ENCODE measurements at places on chromosomes 6 and 20.

DNA sequence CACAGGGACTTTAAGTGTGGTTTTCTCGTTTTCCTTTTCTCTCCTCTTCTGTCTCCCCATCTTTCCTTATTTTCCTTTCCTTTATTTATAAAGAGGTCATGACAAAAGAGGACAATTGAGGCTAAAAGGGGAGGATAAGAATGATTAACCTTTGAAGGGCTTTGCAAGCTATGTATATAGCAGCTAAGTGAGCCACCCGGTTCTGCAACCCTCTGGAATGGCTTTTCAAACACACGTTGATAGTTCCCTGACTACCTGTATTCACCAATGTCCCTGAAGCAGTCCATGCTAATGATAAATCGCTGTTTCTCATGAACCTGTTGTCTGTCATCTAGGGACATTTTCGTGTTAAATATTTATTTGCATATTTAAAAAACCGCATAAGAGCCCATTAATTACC is 124.4 kb upstream of the RALGAPA2 start:
- no peak for DNase-seq

GRCh38 chr6:81979329-81979728 is 226.8 kb upstream of the TENT5A start:
- DNase-seq = no peak

DNA sequence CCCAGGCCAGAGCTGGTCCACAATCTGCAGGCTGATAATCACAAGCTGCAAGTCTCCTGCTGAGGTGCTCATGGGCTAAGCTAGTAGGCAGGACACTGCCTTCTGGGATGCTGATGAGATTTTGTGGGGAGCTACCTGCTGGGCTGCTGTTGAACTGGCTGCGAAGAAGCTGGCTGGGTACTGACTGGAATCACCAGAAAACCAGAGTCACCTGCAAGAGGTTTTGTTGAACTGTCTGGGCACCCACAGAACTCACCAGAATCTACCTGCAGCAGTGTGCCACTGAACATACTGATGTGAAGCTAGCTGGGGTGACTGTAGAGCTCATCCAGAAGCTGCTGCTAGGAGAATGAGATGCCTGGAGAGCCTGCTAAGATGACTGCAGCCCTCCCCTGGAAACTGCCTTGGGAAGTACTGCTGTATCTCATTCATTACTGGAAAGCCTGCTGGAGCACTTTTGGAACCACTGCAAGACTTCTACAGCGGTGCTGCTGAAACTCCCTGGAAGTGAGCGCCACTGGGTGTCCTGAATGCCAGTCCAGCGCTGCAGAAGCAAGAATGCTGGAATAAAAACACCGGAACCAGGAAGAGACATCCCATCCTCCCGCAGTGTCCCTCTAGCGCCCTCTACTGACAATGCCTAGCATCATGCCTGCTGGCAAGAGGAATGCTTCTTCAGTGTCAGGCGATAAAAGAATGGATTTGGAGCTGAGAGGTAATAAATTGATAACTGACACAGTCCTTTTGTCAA is 64.9 kb upstream of the ARHGAP18 start:
- DNase-seq = peak; percentile 78

GRCh38 chr20:24417485-24417884 is 51.9 kb upstream of the SYNDIG1 start:
- no peak for DNase-seq

GRCh38 chr6:141107591-141108160 is 1025.0 kb upstream of the GJE1 start:
- DNase-seq = peak; percentile 51

GRCh38 chr6:162728197-162728596 is 423 bp downstream of the PACRG start:
- DNase-seq = no peak

DNA sequence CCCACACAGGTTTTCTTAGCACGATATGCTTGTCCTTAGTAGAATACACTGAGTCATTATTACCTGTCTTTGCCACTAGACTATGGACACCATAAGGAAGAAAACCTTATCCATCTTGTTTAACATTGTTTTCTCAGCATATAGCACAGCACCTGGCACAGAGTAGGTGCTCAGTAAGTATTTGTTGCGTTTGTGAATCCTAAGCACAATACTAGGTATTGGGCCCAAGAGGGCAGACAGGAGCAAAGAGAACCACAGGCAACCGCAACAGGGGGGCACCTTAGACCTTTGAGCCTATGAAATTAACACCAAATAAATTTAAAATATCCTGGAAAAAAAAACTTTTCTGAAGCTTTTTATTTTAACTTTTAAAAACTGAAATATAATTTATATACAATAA is 3.7 kb upstream of the NCOA6 start:
- no peak for DNase-seq

GRCh38 chr6:39279539-39279938 is 34.7 kb downstream of the KCNK17 start:
- no peak for DNase-seq

- no peak for DNase-seq
Measured at GRCh38 chr6:41651962-41652657, 13.8 kb downstream of the MDFI start.

- DNase-seq = no peak
Measured at GRCh38 chr20:53964067-53964466, 106.3 kb downstream of the BCAS1 start.

DNA sequence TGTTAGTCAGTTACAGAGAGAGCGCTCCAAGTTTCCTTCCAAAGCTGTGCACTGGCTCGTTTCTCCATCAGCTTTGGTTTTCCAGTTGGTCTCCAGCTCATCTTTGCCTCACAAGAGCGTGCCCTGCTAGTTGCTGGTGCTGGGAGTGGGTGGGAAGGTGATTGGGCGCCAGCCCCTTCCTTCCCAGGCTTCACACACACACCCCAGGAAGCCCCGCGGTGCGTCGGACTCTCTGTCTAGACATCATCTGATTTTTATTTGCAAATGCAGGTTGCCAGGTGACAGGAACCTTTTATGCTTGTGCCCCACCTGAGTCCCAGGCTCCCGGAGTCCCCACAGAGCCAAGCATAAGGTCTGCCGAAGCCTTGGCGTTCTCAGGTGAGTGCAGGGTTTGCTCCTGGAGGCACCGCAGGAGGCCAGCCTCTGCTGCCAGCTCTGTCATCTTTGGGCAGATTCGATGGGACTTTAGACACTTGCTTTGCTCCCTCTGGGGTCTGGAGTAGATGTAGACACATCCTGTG is 7.1 kb downstream of the IRF4 start:
- DNase-seq = no peak

DNA sequence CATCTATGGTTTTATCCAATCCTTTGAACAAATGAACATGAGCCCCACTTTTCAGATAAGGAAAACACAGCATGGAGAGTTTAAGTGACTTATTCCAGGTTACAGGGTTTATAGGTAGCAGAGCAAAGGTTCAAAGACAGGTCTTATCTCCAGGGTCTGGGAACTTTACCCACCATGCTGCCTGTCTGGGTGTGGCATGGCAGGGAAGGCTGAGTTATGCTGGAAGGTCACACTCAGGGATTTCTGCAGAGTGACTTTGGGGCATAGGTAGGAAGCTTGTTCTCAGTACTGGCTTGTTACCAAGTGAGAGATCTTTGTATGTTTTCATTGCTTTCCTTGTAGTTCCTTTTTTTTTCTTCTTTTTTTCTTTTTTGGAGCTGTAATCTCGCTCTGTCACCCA is 1.8 kb downstream of the ZNF831 start:
- no peak for DNase-seq

DNA sequence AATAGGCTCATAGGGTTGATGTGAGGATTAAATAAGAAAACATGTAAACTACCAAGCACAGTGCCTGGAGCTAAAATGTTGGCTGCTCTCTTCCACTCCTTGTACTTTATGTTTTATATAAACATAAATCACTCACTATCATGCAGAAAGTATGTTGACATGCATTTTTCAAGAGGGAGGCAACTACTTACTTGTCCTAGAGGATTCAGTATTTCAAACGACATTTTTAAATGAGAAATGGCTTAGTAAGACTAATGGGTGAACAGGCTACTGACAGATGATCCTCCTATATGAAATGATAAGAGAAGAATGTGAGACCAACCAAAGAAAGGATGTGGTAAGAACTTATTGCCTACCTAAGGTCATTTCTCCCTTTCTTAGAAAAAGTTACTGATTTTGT is 21.0 kb downstream of the LATS1 start:
- peak; percentile 12 for DNase-seq

GRCh38 chr6:162344646-162345010 is 382.9 kb downstream of the PRKN start:
- no peak for DNase-seq

DNA sequence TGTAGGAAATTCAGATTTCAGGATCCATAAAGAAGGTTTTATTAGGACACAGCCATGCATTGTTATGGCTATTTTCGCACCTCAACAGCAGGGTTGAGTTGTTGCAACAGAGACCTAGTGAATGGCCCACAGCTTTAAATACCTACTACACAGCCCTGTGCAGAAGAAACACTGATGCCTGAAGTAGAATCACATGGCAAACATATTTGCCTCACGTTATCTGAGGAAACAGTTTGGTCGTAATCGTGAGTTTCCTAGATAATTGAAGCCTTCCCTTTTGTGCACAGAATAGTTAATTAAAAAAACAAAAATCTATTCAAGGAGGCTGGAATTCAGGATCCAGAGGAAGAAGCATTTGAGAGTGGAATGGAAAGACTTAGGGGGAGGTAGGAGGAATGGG is 55.1 kb downstream of the GCNT2 start:
- DNase-seq = no peak

DNA sequence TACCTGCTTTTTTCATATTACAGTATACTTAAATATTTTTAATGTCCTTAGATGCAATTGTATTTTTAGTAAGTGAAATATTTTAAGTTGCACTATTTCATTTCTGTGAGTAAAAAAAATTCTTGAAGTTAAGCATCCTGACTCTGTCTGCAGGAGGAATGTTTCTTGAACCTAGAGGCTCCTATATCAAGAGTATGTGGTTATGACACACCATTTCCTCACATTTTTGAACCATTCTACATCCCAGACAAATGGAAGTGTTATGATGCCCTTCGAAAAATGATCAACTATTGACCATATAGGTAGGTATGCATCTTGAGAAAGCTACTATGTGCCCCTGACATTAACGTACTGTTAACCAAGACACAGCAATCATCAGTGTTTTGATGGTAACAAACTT is 237.0 kb downstream of the BCKDHB start:
- DNase-seq = no peak

GRCh38 chr6:105111105-105111504 is 68.7 kb downstream of the POPDC3 start:
- no peak for DNase-seq

GRCh38 chr6:137233911-137234863 is 15.0 kb upstream of the IFNGR1 start:
- DNase-seq = peak; percentile 79
